ENCODE measurements at places on chromosomes 12 and 14.

- DNase-seq: no peak
Observed at GRCh38 chr14:99809859-99810558, 16.8 kb downstream of the EML1 start.

GRCh38 chr14:96160913-96161310 lies 43.7 kb upstream of the BDKRB2 start:
- DNase-seq: no peak

- no peak for DNase-seq
Observed at GRCh38 chr14:72663956-72664650, 229.8 kb downstream of the DPF3 start.

DNA sequence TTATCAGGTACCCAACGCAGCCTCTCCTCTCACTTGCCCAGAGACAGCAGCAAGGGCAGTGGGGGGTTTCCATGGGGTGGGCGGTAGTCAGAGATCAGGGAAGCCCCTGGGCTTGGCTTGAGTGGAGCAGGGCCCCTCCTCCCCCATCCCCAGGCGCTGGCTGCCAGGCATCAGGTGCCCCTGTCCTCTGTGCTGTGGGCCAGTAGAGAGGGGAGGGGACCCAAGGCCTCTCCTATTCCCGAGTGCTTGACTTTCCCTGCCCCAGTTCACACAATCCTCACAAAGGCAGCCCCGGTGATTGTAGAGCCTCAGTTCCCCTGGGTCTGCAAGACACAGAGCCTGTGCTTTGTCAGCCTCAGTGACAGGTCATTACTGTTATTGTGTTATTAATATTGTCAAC lies 57.7 kb downstream of the MVK start:
- no peak for DNase-seq

DNA sequence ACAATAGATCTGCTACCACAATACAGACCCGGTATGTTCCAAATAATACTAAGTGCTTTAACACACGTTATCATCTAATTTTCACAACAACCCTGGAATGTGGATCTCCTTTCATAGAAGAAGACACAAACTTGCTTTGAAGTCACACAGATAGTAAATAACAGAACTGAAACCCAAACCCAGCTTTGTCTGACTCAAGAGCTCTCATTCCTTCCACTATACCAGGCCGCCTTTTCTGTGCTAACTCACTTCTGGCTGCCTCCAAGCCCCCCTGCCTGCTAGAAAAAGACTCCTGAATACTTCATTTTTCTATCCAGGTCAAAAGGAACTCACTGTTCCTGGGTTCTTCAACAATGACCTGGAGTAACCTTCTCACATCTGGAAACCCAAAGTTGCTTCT lies 37.8 kb downstream of the PRPF40B start:
- no peak for DNase-seq

- DNase-seq: no peak
Observed at GRCh38 chr12:2791089-2791488, 3.7 kb upstream of the FKBP4 start.

DNA sequence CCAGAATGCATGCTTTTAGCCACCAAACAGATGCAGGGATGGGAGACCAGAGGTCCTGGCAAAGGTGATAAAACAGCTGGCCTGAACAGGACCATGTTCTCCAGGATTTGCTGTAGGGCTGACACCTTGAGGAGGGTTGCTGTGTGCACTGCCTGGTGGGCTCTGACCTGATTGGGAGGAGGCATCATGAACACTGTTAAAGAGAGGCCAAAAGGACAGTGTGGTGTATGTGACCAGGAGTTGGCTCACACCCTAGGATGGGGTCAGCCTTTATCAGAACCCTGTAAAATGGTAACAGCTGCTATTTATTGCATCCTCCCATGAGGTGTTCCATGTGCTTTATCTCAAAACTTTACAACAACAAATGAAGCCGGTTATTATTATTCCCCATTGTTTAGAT lies 8.8 kb downstream of the SYNDIG1L start:
- DNase-seq: no peak

- DNase-seq: no peak
Observed at GRCh38 chr14:56202256-56202655, 84.0 kb downstream of the PELI2 start.

GRCh38 chr12:68641138-68641537 lies 30.4 kb downstream of the RAP1B start:
- no peak for DNase-seq

DNA sequence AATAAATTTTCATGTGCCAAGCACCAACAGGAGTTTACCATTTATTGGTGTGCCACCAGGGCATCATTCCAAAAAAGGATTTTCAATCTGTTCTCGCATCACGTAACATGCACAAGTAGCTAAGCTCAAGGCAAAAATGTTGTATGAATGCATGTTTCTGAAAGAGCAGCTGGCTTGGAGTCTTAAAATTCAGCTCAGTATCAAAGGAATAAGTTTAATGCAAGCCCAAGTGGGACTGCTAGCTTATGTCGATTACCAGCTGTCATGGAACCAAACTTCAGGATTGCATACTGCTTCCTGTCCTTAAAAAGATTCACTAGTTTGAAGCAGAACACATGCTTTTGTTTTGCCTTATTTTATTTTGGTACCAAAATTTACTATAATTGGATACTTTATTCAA lies 437.0 kb downstream of the FSCB start:
- DNase-seq: no peak

DNA sequence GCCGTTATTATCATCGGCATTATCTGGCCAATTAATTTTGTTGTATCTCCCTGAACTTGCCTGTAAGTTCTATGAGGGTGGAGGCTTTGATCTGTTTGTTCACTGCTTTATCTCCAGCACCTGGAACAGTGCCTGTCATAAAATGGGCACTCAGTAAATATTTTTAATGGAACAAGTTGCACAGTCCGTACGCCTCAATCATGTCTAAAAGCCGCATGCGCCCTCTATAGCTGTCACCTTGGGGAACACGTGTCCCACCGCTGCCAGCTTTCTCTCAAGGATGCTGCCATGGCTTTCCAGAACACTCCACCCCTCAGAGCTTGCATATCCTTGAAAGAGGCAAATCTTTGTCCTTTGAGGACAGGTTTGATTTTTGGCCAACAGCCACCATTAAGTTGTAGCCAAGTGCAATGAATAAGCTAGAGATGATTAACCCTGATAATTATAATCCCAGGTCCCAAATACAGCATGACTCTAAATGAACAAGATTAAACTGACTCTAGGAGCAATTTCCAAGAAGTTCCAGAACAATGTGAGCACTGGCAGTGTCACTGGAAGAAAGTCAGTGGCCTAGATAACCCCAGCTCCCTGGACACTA lies 55.1 kb downstream of the ERH start:
- DNase-seq: no peak

DNA sequence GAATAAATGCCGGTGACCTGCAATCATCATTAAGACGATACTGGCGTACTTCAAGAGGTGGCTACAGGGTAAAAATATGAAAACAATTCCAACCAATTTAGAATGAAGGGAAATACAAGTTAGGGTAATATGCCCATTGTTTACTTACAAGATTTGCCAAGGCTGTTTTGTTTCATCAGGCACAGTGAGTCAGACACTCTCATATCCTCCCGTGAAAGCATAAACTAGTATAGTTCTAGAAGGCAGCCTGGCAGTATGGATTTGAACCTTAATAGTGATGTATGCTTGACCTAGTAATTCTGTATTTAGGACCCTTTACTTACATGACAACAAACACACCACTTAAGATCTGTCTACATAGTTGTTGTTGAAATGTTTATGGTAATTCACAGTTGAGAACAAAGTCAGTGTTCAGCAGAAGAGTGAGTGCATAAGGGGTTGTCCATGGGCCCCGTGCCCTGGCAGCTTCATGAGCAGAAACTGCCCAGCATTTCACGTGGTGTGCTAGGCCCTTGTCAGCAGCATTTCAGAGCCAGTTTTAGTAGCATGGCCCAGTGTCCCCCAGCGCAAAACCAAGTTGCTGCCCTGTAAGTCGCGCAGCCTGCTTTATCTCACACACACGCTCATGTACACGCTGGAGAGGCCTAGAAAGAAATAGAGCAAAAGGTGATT lies 80.8 kb downstream of the EP400 start:
- no peak for DNase-seq

DNA sequence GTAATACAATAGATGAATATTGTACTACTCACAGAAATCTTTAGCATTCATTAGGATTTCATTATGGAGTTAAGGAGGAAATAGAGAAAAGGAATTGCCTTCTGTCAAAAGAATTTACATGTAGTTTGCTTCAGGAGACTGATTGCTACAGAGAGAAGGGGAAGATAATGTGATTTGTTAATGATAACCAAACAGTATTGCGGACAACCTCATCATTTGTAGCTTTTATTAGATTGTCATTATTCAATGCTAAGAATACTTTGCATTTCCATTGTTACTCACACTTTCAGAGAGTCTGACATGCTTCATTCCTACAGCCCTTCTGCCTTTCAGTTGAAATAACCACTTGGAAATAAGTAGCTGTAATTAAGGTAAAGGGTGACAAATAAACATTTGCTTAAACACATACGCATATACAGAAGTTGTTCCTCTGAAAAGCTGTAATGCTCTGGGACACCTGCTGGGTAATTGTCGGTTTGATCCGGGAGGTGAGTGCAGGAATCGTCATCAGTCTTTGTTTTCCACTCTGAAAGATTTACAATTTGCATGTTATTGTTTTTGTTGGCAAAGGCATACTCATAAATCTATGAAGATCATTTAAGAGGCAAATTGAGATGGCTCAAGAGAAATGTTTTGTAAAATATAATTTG lies 600.2 kb downstream of the TRHDE start:
- DNase-seq: no peak

- no peak for DNase-seq
Observed at GRCh38 chr12:24697769-24698168, 251.1 kb downstream of the BCAT1 start.

DNA sequence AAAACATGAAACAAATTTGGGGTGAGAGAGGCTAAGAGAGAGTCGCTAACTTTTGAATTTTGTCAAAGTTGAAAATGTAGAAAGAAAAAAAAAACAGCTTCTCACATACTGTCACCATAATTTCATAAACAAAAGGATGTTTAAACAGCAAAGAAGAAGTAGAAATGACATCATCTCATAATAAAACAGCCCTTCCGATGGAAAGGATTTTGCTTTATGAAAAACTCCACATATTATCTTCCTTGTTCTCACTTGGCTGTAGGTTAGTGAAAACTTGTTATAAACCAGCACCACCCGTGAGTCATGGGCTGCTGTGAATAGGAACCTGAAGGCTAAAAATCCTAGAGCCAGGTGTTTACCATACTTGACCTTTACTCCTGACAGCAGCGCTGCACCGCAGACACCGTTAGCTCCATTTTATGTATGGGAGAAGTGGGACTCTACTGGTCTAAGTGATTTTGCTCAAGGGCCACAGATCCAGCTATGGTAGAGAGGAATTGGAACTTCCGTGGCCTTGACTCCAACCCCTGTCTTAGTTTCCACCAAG lies 63.0 kb upstream of the VRK1 start:
- DNase-seq: no peak

DNA sequence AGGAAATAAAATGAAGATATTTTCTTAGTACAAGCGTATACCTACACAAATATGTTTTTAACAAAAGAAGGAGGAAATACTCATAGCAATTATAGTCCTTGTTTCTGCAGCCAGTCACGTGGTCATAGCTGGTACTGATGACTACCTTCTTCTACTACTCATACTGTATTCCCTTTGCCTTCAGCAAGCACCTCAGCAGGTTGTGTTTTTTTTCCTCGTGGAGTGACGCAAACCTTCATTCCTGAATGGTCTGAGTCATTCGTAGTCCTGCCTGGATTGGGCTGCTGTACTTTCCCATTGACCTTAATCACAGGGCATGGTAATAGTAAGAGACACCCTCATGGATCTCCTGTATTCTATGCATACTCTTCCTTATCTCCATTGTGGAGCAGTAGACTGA lies 25.7 kb upstream of the SLC16A7 start:
- no peak for DNase-seq

DNA sequence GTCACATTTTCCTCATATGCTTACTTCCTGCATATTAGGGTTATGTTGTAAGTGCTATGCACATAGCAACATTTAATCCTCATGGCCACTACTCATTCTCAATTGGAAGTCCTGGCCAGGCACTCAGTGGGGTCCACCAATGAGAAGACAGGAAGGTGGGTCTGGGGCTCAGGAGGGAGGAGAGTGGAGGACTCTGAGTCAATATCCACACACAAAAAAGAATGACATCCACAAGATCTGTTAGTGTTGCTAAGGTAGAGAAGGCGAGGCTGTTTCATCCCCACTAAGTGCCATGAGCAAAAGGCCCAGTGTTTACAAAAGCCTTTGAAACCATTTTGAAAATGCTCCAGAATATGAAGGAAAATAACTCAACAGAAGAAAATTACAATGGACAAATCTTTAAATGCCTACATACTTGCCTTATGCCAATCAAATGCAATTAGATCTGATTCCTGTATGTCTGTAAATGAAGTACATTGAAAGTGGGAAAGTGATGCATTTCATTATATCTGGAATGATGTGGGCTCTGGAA lies 53.9 kb downstream of the EID3 start:
- no peak for DNase-seq

GRCh38 chr12:96334502-96334901 lies 65.7 kb downstream of the CDK17 start:
- no peak for DNase-seq

GRCh38 chr12:114248527-114248926 lies 157.4 kb downstream of the TBX5 start:
- DNase-seq: no peak

DNA sequence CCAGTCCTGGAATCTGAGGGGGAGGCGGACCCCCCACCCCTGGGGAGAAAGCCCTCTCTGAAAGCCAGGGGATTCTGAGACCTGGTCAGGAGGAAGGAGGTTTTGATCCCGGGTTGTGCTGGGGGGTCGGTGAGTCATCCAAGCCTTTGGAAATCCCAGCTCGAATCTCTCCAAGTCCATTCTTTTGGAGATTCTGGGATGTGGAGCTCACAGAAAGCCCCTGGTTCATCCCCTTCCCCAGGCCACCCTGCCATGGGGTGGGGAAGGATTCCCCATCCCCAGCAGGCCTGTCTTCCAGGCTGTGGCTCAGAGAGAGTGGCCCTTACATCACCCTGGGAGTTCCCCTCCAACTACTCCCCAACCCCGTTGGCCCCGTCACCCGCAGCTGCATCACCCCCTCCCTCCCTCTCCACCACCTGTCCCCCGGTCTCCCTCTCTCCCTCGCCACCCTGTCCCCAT lies 14.3 kb downstream of the EXOC3L4 start:
- DNase-seq: no peak
